Brain pericyte (primary cell): ENCODE measurements at places on chromosomes 13 and 19.

DNA sequence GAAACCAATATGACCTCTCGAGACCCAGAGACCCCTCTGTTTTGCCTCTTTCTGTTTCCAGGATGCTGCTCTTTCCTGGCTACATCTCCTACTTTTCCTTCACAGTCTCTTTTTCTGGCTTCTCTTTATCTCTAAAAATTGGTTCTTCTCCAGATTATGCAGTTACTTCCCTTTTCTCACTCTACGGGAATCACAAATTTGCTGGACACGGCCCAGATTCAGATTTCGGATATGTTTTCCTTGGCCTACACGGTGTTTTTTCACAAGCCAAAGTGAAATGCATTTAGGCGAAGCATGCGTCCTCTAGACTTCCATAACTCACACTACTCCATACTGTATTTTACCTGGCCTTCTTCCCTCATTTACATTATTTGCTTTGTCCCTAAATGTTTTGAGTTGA is 214.7 kb upstream of the MIR17HG start:
- DNase-seq, result no peak

- no peak for DNase-seq
Observed at GRCh38 chr19:57319869-57320179, 448 bp upstream of the ZNF543 start.

- DNase-seq, result no peak
Observed at GRCh38 chr13:82751206-82751605, 1131.1 kb downstream of the SLITRK1 start.

GRCh38 chr19:38543807-38544568 is 73.8 kb downstream of the MAP4K1 start:
- no peak for DNase-seq

DNA sequence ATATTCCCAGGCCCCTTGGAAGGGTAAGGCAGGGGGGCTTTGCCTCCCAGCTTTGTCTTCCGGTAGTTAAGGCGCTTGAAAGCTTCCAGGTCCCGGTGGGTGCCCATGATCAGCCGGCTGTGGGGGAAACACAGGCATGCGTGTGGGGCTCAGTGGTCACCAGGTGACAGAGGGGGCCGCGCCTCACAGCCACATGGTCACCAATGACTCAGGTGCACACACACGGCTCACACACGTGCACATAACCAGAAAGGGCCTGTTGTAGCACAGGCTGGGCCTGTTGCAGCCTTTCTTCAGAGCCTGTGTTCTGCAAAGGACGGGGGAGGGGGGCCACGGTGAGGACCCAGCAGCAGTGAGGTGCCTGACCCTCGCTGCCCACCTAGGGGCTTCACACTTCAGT is 5.9 kb downstream of the NANOS3 start:
- no peak for DNase-seq

- no peak for DNase-seq
Observed at GRCh38 chr13:109389456-109389855, 396.9 kb downstream of the IRS2 start.

DNA sequence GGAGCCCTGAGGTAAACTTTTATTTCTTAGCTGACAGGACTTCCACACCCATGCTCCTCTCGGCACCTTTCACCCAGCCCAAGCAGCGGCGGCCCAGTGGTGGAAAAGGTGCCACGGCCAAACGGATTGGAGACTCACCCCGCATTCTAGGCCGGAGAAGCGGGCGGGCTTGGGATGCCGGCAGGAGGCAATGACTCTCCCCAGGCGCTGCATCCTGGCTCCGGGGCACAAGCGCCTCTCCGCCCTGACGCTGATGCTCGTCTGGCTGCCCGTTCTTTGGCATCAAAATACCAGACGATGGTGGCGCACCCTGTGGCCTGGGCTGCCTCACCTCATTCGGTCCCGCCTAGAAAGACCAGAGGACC is 6.7 kb upstream of the ZNF606 start:
- no peak for DNase-seq

DNA sequence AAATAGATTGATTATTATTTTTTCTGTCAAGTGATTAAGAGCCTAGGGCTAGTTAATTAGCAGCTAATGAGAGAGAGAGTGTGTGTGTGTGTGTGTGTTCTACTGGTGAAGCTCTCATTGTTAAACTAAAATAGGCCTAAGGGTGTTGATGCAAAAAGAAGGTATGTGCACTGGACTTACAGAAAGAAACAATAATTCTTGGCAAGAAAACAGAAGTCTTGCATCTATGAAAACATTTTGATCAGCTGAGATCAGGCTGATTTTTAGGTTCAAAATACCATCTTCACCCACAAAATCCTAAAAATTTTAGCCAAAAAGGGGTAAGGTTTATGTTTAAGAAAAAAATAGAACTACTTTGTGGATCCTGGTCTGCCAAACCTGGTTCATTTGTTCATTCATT is 106.5 kb downstream of the POSTN start:
- DNase-seq, result no peak

DNA sequence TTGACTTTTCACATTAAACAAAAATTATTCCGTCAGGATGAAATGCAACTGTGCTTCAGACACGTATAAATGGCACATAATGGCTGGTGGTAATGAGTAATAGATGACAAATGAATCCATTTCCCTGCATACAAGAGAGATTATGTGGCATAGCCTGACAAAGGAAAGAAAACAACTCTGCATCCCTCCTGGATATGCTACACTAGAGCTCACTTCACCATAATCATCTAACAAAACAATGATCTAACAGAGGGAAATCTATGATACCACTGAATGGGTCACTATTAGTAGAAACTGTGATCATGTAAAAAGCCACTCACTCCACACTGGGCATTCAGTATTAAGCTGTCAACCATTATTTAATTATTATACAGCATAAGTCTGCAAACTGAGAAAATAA is 1498.4 kb downstream of the EFNB2 start:
- DNase-seq, result no peak

DNA sequence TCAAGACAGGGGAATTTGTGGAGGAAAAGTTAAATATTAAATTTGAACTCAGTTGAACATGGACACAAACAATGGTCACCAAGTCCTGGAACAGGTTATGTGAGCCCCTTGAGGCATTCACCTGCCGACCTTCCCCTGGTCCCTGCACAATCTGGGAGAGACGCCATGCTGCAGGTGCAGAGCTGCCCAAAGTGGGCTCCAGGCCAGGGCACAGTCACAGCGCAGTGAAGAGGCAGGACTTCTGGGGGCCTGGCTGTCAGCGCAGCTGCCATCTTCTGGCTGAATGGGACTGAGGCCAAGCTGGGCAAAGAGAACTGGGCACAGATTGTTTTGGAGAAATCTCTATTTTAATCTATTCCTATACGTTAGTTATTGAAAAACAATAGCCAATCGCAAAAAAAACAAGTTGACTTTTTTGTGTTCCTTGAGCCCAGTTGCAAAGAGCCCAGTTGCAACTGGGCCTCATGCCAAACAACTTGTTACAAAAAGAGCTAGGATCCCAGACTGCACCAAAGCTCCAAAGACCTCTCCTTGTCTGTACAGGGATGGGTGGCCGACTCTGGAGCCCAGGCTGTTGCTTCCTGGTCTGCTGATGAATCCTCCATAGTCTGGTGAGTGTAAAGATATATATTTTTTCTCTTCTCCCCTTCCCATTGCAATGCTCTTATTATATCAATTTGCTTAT is 1.2 kb upstream of the ZNF626 start:
- no peak for DNase-seq

- DNase-seq, result no peak
Observed at GRCh38 chr13:112896736-112897602, 72.0 kb upstream of the MCF2L start.

DNA sequence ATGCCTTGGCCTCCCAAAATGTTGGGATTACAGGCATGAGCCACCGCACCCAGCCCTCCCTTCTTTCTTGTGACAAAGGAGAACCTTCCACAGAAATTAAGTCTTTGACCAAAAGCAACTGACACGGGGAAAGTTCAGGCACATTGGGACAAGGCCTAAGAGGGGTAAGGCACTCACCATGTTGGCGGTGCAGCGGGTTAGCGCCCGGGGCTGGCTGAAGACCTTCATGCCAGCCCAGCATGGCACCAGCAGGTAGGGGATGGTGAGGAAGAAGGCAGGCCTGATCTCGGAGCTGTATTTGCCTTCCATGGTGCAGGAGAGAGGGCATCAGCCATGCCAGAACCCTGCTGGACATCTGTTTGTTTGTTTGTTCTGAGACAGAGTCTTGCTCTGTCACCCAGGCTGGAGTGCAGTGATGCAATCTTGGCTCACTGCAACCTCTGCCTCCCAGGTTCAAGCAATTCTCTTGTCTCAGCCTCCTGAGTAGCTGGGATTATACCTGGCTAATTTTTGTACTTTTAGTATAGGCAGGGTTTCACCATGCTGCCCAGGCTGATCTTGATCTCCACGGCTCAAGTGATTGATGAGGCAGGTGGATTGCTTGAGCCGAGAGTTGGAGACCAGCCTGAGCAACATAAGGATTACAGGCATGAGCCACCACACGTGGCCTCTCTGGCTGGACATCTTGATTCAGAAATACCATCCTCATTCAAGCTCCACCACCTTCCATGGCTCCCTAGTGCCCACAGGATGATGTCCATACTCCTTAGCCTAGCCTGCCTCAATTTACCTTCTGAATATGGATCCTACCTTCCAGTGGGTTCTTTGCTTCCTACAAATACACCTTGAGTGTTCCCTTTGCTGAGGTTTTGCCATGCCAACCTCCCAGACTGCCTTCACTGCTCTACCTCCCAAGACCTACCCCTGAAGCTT is 4.4 kb downstream of the TM6SF2 start:
- no peak for DNase-seq

DNA sequence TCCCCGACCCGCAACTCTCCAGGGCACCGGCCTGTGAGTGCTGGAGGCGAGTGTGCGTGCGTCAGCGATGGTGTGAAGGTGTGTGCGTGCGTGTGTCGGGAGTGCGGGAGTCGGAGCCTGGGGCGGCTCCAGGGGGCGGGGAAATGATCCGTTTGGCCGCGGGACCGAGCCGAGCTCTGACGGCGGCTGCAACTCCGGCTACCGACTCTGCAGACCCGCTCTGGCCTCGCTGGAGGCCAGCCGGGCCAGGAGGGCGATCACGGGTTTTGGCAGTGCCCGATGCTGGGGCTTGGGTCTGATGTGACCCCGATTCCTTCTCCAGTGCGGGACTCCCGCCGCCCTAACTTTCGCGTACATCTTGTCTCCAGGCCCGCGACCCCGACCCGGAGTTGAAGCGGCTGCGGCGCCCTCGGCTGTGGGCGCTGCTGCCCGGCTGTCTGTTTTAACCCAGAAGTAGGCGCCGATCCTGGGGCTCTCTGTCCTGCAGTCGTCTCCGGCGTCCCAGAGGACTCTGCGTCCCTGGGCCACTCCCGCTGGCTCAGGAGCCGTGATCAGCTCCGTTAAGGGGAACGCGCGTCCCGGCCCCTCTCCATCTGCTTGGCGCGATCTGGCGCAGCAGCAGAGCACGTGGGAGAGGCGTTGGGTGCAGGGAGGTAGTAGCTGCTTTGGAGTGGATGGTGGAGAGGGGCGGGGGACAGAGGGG is 1.2 kb downstream of the CHST8 start:
- no peak for DNase-seq

GRCh38 chr13:112893570-112894422 is 75.2 kb upstream of the MCF2L start:
- DNase-seq, result no peak

DNA sequence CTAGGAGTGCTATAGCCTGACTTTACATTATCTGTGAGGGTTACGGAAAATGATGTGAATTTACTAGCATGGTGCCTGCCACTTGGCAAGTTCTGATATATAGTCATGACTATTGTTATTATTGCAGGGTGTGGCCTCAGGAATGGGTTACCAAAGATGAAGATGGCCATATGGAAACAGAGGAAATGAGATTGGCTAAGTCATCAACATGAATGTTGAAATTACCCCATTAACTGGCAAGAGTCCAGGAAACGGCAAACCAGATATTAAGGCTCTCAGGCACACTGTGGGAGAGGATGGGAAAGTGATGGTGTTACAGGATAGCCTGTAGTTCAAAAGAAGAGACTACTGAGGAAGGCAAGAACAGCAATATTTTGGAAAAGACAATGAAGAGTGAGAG is 183.3 kb downstream of the KCNRG start:
- DNase-seq, result no peak

GRCh38 chr13:108095036-108095435 is 120.3 kb downstream of the LIG4 start:
- no peak for DNase-seq

GRCh38 chr19:3075605-3076431 is 13.5 kb upstream of the TLE5 start:
- no peak for DNase-seq

DNA sequence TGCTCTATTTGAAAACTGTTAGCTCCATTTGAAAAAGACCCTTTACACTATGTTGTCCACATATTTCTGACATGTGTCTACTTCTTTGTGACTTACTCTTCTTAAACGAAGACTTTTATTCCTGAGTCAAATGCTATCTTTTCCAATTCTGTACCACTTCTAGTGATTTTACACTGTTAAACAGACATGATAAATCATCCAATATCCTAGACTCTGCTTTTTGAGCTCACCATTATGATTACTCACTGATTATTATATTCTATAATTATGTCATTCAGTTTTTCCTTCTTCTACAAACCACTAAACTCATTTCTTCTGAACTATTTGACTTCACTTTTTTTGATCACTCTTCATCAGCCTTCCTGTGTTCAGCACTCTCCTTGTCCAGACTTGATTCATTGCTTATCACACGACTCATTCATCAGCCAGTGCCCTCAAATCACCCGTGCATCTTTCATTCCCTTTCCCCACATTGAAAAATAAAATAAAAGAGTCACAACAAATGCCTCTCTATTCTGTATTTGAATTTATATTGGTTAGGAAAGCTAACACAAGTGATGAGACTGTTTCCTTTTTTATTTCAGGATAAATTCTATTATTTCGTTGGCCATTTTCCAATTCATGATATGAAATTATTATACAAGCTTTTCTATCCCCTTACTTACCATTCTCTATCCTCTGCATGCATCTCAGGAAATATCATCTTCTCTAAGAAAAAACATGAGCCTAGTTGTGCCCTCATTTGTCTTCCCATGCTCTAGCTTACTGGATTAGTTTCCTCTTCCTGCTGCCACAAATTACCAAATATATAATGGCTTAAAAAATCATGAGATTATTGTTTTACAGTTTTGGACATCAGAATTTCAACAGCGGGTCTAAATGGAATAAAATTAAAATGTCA is 1482.1 kb upstream of the MIR17HG start:
- DNase-seq, result no peak

DNA sequence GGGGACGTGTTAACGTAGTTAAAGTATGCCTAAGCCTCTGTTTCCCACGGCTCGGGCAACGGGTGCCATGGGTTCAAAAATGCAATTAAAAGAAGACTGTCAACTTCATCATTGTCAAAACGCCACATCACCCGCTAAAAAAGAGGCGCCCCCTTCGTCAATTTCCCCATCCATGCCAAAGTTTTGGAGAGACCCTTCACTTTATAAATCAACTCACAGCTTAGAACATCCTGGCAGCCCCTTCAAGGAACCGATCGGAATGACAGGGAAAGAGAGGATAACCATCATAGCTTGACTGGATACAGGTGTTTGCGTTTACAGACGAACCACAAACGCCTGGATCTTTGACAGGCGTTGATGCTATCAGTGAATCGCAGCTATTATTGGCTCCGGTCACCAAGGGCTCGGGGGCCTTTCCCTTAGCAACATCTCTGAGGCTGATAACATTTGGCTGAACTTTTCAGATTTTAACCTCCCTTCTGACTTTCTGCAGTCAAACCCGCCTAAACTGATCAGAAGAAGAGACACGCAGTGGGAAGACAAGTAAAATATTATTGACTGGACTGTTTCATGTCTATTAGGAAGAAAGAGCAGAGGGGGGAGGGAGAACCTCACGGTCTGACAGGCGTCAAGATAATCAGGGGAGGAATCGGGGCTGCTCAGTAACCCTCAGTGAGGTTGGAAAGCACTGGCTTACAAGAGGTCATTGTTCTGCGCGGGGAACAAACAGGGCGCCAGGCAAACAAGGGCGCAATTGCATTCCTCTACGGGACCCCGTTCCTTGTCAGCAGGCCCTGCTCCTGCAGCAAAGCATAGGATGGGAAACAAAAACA is 322.5 kb upstream of the ZNF507 start:
- DNase-seq, result no peak
